ENCODE measurements at places on chromosomes 1 and 21. TPM values are rescaled to one million over a fixed set of nuclear protein-coding genes. Genes with fewer than 3 reads are reported as not detected.

CA6 gene
- not detected for total RNA-seq

CLIC4 gene
- 358 TPM for total RNA-seq

TMEM269 gene
- total RNA-seq: not detected

MYOC gene
- not detected for total RNA-seq

GSTM1 gene
- not detected for total RNA-seq

UAP1 gene
- 196 TPM for total RNA-seq

C1orf94 gene
- not detected for total RNA-seq

LZIC gene
- total RNA-seq: 31.6 TPM

TCHHL1 gene
- total RNA-seq: not detected

SELP gene
- 1.8 TPM for total RNA-seq

BEND5 gene
- total RNA-seq: not detected

TSPAN2 gene
- 0.39 TPM for total RNA-seq

SLC45A3 gene
- total RNA-seq: 8.3 TPM
